Common myeloid progenitor, CD34-positive (primary cell): ENCODE measurements at places on chromosomes 11 and 22.

DNA sequence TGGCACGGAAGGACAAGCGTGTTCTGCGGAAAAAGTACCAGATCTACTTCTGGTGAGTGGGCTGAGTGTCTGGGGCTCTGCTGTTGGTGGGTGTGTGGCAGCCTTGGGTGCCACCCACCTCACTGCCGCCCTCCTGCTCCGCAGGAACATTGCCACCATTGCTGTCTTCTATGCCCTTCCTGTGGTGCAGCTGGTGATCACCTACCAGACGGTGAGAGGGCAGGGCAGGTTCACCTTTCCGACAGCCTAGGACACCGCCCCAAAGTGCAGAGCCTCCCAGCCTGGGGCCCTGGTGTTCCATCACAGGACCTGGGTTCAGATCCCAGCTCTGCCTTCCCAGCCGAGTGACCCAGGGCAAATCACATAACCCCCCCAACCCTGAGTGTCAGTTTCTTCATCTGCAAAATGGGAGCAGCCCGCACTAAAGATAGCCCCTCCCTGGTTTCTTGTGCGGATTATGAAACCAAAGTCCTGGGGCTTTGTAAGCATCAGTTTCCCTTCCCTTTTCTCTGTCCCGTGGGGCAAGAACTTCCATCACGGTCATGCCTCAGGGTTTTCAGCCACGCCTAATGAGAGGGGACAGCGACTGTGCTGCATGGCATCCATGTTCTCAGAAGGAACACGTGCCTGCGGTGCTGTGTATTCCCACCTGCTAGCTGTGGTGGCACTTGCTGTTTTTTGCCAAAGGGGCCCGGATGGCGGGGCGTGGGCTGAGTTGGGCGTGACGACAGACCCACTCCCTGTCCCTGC lies 9.8 kb upstream of the TAGLN start:
- peak; percentile 34 for DNase-seq

- no peak for DNase-seq
These were observed 12.4 kb upstream of the NUP160 start for GRCh38 chr11:47860536-47860935.

DNA sequence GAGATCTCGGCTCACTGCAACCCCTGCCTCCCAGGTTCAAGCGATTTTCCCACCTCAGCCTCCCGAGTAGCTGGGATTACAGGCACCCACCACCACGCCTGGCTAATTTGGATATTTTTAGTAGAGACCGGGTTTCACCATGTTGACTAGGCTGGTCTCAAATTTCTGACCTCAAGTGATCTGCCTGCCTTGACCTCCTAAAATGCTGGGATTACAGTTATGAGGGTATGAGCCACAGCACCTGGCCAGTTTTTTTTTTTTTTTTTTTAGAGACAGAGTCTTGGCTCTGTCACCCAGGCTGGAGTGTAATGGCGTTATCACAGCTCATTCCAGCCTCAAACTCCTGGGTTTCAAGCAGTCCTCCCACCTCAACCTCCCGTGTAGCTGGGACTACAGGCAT lies 54.9 kb upstream of the PRR5 start:
- DNase-seq: no peak

- no peak for DNase-seq
These were observed 155.6 kb upstream of the NCAM1 start for GRCh38 chr11:112805658-112806057.

GRCh38 chr11:10327254-10327653 lies 22.4 kb downstream of the ADM start:
- DNase-seq: peak; percentile 76

DNA sequence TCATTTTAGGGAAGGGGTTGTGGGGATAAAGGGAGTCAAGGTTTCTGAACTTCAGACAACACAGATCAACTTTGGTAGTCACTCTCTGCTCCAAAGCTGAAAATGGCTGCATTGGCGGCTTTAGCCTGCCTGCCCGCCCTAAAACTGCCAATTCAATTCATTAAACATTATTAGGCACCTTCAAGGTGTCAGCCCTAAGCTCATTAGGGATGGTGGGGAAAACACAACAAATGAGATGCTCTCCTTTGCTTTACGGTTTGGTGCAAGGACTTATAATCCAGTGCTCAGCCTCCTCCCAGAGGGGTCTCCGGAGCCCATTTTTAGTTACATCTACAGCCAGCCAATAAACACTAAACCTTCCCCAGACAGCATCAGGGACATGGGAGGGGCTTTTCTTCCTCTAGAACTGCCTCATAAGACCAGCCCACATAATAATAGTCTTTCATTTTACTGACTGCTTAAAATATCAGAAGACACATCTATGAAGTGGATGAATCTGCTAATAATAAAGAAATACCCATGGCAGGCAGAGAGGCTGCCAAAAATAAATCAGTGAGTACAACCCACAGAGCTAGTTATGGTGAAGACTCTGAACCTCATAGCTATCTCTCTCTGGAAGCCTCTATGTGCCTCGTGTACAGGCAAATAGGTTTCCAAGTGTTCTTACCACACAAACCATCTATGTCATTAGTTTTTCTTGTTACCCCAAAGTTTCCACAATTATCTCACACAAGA lies 102.8 kb upstream of the NCAM1 start:
- no peak for DNase-seq

DNA sequence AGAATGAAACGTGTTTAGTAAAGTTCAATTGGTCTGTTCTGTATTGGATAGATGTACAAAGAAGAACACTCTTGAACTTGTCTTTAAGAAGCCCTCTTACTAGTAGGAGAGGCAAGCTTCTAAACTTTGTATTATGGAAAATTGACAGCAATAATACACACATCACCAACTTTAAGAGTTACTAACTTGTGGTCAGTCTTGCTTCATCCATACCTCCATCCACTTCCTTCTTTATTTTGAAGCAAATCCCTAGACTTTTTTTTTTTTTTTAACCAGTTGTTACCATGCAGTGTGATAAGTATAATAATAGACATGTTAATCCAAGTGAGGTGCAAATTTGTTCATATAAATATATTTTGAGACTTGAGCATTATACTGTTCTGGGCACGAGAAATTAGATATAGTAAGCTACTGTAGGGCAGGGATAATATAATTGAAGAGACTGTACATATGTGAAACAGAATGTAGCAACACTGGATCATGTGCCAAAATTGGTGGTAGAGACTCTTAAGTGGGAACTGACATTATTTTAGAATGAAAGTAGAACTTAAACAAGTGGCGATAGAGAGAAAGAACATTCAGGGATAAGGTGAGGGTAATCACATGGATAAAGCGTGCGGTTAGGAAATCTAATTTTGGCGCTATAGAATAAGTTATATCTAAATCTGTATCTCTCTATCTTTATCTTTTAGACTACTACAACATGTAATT lies 6.5 kb downstream of the FAR1 start:
- peak; percentile 62 for DNase-seq

DNA sequence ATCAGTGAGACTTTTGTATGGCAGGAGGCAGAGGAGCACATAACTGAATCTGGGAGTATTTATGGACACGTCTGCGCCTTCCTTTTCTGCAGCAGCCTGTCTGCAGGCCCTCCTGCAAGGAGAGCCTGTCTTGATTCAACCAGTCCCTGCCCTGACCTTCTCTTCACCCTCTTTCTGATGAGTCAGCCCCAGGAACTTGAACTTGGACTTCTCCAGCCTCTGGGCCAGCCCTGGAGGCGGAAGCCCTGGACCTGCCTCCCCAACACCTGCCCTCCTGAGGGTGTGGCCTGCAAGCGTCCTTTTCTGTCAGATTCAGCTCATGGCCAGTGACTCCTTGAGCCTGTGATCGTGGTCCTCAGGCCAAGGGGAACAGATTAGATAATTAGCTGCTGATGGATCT lies 20.0 kb downstream of the DAGLA start:
- DNase-seq: no peak

DNA sequence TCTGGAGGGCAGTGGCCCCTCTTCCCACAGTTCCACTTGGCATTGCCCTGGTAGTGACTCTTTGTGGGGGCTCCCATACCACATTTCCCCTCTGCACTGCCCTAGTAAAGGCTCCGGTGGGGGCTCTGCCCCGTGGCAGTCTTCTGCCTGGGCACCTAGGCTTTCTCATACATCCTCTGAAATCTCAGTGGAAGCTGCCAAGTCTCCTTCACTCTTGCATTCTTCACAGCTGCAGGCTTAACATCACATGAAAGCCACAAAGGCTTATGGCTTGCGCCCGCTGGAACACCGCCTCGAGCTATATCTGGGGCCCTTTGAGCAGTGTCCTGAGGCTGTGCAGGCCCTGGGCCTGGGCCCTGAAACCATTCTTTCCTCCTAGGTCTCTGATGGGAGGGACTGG lies 25.3 kb downstream of the PLEKHB1 start:
- DNase-seq: no peak

DNA sequence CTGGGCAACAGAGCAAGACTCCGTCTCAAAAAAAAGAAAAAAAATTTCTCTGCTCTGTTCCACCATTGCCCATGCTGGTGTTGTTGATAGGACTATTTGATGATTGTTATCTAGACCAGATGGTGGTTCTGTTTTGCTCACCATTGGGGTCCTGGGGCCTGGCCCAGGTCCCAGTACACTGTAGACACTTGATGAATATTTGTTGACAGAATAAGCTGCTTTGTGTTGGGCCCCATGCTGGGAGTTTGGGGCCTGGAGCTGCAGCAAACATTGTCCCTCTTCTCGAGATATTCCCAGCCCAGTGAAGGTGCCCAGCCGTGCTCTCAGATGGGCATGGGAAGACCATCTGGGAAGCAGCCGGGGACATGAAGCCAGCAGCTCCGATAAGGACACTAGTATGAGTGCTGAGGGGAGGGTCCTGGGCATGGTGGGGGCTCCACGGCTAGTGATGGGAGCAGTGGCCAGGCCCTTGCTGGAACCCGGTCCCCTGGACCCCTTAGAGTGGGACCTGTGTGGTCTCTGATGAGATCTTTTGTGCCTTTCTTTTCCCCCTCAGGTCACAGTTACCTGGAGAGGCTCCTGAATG lies 13.6 kb downstream of the INCENP start:
- no peak for DNase-seq

DNA sequence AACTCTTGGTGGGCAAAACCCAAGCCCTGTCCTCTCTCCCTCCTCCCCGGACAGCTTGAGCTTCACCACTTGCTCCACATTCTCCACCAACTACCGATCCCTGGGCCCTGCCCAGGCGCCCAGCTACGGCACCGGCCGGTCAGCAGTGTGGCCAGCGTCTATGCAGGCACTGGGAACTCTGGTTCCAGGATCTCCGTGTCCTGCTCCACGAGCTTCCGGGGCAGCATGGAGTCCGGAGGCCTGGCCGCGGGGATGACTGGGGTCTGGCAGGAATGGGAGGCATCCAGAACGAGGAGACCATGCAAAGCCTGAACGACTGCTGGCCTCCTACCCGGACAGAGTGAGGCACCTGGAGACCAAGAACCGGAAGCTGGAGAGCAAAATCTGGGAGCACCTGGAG lies 68.9 kb upstream of the RTL6 start:
- DNase-seq: no peak

- no peak for DNase-seq
These were observed 162.0 kb upstream of the SORL1-AS1 start for GRCh38 chr11:121614636-121615240.

DNA sequence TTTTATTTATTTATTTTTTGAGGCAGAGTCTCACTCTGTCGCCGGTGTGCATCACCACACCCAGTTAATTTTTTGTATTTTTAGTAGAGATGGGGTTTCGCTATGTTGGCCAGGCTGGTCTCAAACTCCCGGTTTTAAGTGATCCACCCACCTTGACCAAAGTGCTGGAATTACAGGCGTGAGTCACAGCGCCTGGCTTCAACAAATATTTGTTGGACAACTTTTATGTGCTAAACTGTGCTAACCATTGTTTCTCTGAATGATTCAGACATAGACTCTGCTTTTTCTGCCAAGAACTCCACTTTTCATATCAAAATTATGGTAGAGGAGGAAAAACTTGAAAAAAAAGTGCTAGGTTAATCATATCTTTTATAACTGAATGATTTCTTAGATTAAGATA lies 36.3 kb downstream of the MMP7 start:
- no peak for DNase-seq

DNA sequence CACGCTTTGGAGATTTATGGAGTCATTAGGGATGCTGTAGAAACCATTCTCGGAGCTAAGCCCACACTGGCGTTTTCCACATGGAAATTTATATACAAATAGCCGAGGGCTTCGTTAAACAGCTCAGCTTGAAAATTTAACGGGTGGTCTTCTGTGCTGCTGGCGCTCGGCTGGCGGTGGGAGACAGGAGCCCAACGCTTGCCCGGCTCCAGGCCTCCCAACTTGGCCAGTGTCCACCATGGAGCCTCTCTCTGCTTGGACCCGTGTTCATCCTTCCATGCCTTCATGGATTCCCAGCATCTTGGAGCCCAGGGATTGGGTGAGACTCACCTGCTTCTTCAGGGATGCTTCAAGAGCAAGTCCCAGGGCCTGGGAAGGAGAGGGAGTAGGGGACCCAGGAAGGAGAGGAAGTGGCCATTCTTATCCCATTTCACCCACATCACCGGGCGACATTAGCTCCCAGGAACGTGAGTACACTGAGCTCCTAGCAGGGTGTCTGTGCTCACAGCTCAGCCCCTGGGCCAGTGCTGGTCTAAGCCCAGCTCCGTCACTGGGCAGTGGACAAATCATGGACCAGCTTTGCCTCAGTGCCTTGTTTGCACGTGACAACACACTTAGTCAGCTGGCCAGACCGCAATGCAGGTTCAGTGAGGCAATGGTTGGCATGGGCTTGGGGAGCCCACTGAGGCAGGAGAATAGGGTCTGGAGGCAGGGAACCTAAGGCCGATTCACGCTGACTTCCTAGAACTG lies 944.3 kb downstream of the BRD1 start:
- no peak for DNase-seq

GRCh38 chr11:69877235-69877634 lies 58.0 kb upstream of the FGF3 start:
- DNase-seq: no peak

DNA sequence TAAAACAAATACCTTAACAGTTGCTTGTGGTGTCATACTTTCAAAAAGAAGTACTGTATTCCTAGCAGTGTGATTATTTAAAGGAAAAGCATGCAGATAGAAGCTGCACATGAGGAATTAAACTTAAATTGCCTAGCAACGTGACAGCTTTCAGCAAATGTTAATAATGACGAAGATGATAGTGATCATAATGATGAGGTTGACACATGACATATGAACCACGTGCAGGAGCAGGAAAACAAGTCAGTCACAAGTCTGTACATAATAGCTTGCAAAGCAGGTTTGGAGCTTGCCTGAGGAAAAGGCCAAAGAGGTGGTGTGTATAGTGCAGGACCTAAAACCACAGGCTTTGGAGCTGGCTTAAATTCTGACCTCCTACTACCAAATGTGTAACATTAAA lies 30.6 kb upstream of the PIK3C2A start:
- DNase-seq: no peak
